HuH-7.5 (cell line): ENCODE measurements at places on chromosomes 1 and 21.

DNA sequence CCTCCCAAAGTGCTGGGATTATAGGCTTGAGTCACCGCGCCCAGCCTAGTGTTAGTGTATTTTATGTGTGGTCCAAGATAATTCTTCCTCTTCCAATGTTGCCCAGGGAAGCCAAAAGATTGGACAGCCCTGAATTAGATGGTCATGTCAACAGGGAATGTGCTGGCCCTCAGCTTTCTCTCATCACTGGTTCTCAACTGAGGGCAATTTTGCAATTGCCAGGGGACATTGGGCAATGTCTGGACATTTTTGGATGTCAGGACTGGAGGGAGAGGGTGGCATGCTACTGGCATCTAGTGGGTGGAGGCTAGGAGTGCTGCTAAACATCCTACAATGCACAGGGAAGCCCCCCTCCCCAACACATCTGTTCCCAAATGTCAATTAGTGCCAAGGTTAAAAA is 95.0 kb downstream of the LAMC2 start:
- DNase-seq, result no peak

DNA sequence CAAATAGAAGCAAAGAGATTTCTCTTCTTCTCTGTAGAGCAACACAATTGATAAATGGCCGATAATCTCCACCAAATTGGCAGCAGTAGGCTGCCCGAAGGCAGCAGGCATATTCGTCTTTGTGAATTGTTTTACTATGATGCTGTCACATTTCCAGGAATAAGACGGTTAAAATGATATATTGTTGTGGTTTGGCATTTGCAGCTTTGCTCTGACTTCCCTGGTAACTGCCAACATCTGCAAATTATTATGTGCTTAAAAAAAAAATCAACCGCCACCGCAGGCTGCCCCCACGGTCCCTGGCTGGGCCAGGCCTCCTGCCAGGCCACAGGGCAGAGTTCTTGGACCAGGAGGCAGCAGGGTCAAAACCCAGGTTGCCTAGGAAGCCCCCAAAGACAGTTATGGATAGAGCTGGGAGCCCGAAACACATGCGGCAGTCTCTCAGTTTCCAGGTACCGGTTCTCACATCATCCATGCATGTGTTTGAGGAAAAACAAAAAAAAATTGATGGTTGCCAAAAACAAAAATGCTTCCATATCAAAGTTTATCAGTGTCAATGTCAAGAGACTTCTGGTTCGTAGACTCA is 179.3 kb downstream of the ETS2 start:
- no peak for DNase-seq

GRCh38 chr1:177343445-177343844 is 172.7 kb downstream of the BRINP2 start:
- DNase-seq, result no peak

- no peak for DNase-seq
Observed at GRCh38 chr1:201112173-201112731, at the start of gene CACNA1S. CACNA1S (minus strand) TSS chr1:201112426; CDS start chr1:201112339, 87 bp downstream.

GRCh38 chr1:168368131-168368530 is 87.5 kb downstream of the TBX19 start:
- DNase-seq, result no peak
